Stimulated activated CD4-positive, alpha-beta T cell treated with anti-CD3 and anti-CD28 coated beads, Interleukin-12 subunit alpha, Interleukin-12 subunit beta, amount 100 ng/mL, for 48 hours (primary cell): ENCODE measurements at places on chromosomes 12 and 14.
A peak's percentile ranks its signal among the peaks of the same experiment; 100 is the strongest.

GRCh38 chr14:95547272-95547625 is 12.4 kb downstream of the GLRX5 start:
- DNase-seq = no peak

DNA sequence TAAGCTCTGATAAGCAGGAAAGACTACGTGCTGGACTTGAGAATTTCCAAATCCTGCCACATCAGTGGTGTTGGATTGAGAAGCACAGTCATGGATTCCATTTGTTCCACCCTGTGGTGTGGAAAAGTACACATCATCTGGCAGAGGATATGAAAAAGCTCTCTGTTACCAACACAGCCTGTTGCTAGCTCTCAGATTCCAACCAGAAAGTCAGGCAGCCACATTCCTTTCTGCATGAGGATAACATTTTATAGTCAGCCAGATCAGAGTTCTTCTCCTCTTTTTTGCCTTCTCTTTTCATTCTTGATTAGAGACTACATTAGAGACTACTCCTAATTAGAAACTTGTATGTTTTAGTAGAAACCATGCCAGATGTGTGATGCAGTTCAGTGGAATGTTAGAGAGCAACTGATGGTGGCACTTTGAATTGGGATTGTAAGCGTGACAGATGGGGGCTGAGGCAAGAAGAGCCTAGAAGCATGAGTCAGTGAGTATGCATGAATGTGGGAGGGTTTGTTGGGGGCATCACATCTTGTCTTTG is 61.2 kb upstream of the STXBP6 start:
- DNase-seq = no peak

GRCh38 chr12:119913536-119914330 is 36.6 kb upstream of the CIT start:
- no peak for DNase-seq

- no peak for DNase-seq
Measured at GRCh38 chr14:75283833-75284563, 5.4 kb downstream of the FOS start.

DNA sequence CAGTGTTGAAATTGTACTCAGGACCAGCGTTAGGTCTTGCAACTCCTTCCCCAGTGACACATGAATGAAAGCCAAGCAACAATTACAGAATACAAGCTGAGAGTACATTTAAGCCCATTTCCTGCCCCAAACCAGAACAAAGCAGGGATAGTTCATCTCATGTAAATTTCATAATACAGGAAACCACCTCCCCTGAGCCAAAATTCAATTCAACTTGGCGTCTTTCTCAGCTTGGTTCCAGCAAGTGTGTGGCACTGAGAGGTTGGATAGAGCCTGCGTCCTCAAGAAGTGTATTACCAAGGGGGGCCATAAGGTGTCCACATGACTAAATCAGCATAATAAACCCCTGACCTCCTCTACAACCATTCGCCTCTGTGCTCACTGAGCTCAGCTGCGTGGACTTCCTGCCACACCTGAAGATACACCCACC is 278.9 kb upstream of the CRY1 start:
- no peak for DNase-seq

DNA sequence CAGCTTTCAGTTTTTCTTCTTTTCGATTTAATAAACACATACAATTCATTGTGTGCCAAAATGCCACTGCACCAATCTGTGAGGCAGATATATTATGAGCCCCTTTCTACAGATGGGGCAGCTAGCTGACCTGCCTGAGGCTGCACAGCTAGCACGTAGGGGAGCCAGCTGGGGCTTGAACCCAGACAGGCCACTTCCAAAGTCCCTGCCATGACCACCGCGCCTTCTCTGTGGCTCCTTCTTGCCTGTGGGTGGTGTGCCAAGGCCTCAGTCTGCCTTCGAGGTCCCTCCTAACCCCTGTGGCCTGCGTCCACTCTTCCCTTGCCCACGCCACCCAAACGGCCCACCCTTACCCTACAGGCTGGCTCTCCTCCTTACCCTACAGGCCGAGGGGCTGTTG is 16.2 kb downstream of the FAM222A start:
- DNase-seq = no peak

DNA sequence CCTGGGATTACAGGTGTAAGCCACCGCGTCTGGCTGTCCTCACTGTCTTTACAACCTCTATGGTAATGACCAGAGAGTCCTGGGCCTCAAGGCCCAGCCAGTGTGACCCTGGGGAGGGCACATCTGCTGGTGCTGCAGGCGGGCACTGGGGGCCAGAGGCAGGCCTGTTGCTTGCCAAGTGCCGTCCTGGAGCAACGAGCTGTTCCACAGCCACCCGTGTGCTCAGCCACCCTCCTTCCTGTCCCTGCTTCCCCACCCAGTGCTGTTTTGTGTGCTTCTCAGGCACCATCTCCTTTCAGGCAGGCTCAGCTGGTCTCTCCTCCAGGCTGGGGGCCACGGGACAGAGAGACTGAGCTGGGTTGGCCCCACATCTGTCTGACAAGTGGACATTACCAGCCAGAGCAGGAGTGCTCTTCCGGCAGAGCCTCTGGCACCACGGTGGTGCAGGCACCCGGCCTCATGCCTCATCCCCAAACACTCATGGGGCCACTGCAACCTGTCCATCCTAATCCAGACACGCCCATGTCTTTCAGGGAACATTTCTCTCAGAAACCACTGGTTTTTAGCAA is 9.0 kb downstream of the SLC25A47 start:
- no peak for DNase-seq

DNA sequence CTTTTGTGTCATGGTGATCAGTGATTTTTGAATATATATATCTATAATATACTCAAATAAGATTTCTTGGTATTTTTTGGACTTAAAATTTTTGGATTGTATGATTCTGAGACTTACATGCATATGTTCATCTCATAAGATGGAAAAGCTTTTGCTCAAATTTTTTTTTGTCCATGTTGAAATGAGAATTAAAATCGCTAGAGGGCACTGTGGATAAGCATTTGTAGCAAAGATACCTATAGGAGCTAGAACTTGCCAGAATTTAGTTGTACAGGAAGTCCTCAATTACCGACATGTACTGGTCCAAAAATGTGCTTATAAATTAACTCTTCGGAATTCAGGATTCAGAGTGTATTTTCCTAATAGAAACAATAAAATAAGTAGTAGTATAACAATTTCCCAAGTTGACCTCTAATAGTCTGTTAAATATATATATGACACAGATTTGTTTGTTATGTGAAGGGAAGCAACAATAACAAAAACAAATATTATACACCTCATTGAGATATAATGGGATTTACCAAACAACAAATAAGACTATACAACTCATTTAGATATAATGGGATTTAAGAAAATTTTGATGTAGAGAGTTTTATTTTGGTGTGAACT is 179.6 kb downstream of the TMEM117 start:
- no peak for DNase-seq

- DNase-seq = no peak
Measured at GRCh38 chr12:51534216-51535074, 56.6 kb upstream of the SCN8A start.

GRCh38 chr14:24304019-24304387 is 3.8 kb downstream of the CIDEB start:
- DNase-seq = no peak

GRCh38 chr12:116053479-116054200 is 223.9 kb downstream of the MED13L start:
- DNase-seq = no peak

DNA sequence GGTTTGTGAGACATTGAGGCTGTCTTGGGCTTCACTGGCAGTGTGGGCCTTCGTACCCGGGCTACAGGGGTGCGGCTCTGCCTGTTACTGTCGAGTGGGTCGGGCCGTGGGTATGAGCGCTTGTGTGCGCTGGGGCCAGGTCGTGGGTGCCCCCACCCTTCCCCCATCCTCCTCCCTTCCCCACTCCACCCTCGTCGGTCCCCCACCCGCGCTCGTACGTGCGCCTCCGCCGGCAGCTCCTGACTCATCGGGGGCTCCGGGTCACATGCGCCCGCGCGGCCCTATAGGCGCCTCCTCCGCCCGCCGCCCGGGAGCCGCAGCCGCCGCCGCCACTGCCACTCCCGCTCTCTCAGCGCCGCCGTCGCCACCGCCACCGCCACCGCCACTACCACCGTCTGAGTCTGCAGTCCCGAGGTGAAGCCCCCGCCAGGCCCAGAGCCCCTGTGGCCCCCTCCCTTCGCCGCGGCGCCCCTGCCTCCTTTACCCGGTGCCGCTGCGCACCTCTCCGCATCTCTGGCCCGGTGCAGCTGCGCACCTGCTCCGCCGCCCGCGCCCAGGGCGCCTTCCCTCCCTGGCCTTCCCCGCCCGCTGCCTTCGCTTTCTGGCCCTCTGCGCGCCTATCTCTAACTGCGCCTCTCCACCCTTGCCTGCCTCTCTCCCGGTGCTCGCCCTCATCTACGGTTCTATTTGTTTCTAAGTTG is at the start of gene ENO2:
ENO2 (plus strand) TSS at position 335 of the 701 bp plus-strand sequence. CDS start 1,253 bp downstream, outside the sequence.
- DNase-seq = peak; percentile 63

DNA sequence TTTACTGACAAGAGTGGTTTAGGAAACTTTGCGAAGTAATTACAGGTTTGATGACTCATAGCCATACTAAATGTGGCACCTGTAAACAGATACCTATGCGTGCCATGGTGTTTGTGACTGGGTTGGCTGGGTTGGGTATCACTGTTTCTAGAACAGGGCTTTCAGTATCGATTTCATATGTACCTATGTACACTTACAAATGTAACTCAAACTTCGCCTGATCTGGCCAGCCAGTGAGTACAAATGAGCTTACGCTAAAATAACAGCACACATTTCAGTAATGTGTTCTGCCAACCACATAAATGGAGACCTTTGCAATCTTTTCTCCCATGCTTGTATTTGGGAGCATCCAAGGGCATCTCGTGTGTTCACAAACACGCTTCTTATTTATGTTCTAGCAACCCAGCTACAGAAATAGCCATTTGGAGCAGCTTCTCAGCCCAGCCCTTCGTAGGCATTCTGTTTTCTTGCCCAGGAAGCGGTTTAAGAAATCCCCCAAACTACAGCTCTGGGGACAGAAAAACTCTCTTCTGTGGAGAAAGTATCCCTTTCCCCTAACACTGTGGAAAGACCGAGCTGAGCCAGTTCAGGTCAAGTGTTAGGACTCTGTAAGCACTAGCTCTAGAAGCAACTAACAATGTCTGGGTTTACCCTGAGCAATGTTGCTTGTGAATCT is 42.3 kb upstream of the MDM1 start:
- peak; percentile 52 for DNase-seq

GRCh38 chr12:95648990-95649791 is 97.9 kb upstream of the USP44 start:
- no peak for DNase-seq

DNA sequence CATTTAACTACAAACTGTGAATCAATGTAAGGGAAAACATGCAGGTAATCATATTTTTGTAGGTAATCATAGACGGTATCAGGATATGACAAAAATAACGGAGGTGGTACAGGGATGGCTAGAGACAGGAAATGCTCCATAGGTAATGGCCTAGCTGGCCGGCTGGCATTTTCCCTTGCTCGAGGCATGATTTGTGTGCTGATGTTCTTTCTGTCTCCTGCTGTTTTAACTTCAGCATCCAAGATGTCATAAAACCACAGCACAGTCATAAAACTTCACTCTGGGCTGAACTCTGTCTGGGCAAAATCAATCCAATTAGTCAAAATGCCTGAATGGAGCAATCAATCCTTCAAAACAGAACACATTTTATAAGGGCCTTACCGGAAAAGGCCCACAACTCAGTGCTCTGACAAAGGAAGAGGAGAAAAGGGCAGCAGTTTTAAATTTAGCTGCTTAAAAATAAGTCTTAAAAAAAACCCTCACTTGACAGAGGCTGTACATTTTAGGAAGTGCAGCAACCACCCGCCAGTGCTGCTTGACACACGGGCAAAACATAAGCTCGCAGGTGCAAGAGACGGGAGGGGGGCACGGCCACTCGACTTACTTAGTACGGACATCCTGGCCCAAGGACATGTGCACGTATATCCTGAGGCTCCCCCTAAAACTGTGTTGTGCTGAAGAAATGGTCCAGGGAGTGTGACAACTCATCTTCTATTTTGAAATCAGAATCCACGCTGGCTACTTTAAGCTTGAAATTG is 40.5 kb upstream of the GPR68 start:
- DNase-seq = no peak

- no peak for DNase-seq
Measured at GRCh38 chr12:14422516-14423230, 57.2 kb downstream of the ATF7IP start.

DNA sequence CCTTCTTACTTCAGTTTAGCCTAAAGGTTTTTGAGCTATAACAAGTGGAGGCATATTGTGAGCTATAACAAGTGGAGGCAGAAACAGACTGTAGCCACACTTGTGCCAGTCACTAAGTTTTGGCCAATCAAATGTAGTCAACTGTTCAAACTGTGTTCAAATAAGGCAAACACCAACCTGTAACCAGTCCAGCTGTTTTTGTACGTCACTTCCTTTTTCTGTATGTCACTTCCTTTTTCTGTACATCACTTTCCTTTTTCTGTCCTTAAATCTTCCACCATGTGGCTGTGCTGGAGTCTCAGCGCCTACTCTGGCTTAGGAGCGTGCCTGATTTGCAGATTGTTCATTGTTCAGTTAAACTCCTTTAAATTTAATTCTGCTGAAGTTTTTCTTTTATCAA is 79.7 kb downstream of the FUT8 start:
- no peak for DNase-seq

DNA sequence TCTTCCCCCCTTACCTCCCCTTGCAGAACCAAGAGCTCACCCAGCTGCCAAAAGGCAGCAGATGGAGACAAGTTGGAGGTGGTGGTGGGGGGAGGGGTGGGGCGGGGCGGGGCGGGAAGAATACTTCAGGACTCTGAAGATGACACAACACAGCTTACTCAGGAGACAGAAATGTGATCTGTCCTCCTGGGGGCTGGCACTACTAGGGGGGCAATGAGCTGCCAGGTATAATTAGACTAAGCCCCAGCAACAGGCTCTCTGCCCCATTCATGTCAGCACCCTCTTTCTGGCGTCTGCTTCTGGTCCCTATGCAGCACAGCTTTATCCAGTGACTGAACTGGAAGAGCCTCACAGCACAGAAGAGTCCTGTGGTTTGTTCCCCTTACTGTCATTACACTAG is 407.0 kb downstream of the MED13L start:
- no peak for DNase-seq

DNA sequence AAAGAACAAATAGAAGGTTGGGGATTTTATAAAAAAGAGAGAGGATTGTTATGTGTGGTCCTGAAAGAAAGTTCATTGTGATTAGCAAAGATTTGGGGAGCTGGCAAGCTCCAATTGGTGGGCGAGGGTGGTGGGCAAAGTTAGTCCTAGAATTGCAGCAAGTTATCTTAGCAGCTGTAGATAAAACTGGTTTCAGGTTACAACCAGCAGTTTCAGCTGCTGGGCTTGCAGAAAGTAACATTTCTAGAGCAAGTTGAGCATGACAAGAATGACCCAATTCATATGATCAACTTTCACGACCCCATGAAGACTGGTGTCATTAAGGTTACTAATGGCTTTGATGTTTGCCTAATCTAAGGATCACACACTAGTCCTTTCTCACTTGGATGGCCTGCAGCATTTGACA is 177.9 kb upstream of the NUDT4 start:
- DNase-seq = no peak

DNA sequence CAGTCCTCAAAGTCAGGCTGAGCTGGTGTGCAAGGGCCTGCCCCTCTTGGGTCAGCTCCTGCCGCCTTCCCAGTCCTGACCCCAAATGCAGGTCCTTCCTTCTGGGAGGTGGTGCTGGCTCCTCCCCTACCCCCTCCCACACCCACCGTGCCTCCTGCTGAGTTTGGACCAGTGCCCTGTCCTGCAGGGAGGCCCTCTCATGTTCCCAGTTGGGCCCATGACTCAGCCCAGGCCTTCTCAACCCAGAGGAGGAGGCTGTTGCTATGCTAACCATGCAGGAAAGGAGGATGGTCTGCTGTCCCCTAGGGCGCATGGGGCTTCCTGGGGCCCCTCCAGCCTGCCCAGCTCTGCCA is 4.4 kb downstream of the ZBTB42 start:
- no peak for DNase-seq

GRCh38 chr12:59004456-59004855 is 84.2 kb upstream of the LRIG3 start:
- DNase-seq = no peak
